Motor neuron (in vitro differentiated cells): ENCODE measurements at places on chromosomes 16 and 17.

- peak; percentile 32 for ATAC-seq
Measured at GRCh38 chr17:67289181-67289876, 44.3 kb upstream of the HELZ start.

DNA sequence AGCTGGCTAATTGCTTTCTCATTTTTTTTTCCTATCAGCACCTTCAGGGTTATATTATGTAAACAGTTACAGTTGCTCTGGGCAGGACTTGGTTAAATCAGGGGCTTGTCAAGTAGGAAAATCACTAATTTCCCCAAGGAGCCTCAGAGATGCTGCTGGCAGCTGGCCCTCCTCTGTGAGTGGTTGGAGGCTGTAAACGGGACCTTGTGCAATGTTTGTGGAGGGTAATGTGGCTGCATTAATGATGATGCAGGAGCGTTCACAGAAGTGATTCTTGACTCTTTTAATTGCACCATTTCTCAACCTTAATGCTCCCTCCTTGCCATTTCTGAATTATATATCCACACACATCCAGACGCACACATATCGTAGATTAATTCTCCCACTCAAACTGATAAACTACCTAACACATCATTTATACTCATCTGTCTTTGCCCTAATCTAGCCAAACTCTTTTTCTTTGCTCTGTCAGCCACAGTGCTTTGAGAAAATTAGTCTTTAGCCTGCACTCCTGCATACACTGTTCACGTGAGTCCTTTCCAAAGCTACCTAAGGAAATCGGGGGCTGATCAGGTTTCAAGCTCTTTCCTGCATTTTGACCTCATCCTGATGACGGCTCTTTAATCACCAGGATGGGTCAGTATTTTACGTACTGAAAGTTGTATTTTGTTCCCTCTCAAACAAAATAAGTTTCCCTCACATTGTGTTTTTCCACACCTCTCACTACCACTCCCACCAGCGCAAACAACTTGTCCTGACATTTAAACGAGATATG is 154.4 kb upstream of the PIRT start:
- ATAC-seq, result peak; percentile 97

DNA sequence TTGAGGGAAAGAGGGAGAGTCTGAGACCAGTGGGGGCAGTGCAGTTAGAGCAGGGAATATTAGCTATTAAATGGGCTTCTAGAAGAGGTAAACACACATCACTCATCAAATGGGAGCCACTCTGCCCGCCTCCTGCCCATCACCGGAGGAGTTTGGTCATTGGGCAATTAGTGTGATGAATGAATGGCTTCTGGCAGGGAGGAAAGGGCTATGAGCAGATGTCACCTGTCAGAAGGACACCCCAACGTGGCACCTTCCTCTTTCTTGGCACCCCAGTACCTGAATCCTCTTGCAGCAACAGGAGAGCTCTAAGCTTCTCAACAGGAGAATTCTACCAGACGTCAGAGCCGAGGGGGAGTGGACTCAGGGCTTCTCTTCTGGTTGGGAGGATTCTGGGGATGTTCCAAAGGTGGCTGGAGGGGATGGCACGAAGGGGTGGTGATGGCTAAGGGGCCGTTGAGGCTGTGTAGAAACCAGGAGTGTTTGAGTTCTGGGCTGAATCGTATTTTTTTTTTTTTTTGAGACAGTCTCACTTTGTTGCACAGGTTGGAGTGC is 11.0 kb downstream of the C1QTNF1 start:
- no peak for ATAC-seq

GRCh38 chr16:35398180-35398579 is 1938.8 kb downstream of the TP53TG3F start:
- ATAC-seq, result no peak

- ATAC-seq, result no peak
Measured at GRCh38 chr17:83196973-83197880, 117.8 kb downstream of the METRNL start.

GRCh38 chr16:12500771-12501170 is 302.9 kb downstream of the CPPED1 start:
- ATAC-seq, result no peak

GRCh38 chr17:17710728-17711541 is 29.7 kb downstream of the RAI1 start:
- peak; percentile 80 for ATAC-seq

DNA sequence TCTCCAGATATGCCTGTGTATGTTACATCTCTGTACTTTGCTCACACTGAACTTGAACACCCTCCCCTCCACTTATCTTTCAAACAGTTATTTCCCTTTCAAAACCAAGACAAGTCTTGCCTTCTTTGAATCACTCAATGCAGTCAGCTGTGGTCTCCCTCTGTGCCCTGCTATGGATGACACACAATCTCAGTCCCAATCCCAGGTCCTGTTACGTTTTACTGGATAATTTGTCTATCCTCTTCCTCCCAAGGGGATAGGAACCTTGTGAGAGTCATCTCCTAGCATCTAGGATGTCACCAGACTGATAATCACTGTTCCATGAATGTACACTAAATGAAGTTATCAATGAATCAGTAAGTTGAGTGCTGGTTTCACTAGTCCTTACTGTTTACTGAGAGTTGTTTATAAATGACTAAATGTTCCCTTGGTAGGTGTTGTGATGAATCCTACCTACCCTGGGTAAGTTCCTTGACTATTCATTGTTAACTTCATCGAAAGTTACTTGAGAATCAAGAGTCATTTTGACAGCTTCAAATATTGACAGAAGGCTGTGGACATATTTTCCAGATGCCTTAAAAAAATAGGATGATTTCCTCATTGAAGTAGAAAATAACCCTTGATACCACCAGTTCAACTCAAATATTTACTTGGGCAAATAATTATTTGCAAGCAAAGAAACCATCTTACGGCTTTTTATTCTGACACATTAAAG is 244.9 kb downstream of the PRKCA start:
- ATAC-seq, result no peak

GRCh38 chr17:72945473-72945872 is 147.0 kb downstream of the SLC39A11 start:
- ATAC-seq, result no peak

DNA sequence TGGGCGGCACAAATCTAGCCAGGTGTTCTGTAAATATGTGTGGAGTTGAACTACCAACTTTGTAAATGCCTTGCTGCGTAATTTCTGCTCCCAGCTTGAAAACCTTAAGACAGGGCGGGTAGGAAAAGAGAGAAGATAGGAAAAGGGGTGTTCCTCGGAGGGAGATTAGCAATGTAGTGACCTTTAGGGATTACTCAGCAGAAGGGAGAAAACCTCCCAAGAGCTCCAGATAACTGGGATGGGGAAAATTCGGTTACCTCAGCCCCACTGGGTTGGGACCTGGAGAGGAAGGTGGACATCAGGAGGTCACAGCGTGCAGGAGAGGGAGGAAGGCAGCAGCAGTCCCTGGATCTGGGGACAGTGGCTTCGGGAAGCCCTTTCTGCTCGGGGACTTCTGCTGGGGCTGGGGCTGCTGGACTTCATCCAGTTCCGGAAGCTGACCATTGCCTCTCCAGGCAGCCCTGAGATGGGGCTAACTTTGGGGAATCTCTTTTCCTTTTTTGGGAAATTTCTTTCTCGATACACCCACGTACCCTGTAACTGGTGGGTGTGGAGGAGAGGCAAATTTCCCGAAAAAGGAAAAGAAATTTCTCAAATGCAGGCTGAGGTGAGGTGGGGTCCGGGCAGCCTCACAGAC is 39.2 kb downstream of the MPRIP start:
- ATAC-seq, result no peak

GRCh38 chr17:79478051-79478461 is 132.8 kb downstream of the RBFOX3 start:
- peak; percentile 76 for ATAC-seq

- ATAC-seq, result peak; percentile 1
Measured at GRCh38 chr16:11359370-11359769, 14.1 kb downstream of the RMI2 start.

DNA sequence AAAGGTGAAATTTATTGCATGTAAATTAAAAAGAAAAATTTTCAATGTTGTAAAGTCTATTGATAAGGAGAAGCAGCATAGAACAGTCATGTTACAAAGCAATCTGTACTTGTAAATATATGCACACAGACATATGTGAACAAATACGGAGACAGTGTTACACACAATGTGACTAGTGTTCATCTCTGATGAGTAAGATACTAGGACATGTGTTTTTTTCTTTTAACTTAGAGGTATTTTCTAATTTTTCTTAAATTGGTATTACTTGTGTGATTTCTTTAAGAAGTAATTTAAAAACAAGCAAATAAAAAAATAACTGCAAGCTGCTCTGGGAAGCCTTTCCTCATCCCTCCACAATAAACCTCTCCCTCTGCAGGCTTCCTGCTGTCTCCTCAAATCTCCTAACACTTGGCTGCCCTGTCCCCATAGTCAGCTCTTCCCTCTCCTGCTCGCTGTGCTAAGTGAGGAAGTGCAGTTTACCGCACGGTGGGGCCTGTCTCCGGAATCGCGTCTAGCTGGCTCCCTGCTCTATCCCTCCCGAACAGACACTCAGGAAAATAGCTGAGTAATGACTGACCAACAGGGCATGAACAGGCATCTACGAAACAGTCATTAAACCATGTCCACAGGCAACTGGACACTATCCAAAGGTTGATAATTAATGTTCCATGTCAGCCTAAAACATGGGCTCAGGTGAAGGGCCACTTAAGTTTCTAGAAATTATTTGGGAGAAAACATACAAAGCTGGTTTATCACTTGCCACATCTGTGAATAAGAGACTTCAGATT is 35.9 kb downstream of the CMTM4 start:
- peak; percentile 95 for ATAC-seq

DNA sequence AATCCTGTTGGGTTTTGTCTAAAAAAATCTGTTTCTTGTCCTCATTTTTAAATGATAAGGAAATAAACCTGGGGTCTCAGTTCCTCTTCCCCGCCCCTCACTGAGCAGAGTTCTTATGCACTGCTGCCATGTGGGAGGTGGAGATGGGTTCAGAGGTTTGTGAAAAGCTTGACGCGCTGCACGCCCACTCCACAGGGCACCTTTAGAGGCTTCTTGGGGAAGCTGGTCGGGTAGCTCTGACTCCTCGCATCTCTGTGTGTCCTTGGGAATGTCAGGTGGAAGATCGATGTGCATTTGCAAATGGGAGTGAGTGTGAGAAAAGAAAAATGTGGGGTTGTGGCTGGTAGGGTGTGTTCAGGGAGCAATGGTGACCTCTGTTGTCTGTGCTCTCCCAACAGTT is 4.7 kb upstream of the ZNHIT3 start:
- ATAC-seq, result no peak

GRCh38 chr16:86018071-86018470 is 119.1 kb downstream of the IRF8 start:
- ATAC-seq, result no peak

DNA sequence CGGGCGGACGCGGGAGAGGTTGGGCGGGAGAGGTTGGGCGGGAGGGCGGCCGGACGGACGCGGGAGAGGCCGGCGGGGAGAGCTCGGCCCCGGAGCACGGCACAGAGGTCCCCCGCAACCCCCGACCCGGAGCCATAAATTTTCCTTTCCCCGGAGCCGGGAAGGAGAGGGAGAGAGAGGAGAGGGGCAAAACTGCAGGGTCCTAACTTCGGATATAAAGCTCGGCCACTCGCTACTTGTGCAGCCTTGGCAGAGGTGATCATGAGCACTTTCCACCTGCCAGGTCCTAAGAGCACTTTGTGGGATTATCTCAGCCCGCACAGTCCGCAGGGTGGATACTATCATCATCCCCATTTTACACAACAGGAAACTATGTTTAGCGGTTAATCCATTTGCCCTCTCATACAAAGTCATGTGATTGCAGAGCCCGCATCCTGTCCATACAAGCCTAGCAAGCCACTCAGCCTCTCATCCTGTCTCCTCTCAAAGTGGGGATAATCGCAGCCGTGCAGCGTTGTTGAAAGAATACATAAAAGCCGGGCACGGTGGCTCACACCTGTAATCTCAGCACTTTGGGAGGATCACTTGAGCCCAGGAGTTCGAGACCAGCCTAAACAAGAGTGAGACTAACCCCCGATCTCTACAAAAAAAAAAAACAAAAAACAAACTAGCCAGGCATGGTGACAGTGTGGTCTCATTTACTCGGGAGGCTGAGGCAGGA is 780 bp upstream of the DCAKD start:
- peak; percentile 56 for ATAC-seq

GRCh38 chr17:48024149-48025039 is 13.2 kb downstream of the COPZ2 start:
- peak; percentile 34 for ATAC-seq
